ENCODE measurements at places on chromosomes 2 and 18.

GRCh38 chr18:13878857-13879256, 36.5 kb downstream of the MC2R start:
- no peak for DNase-seq

DNA sequence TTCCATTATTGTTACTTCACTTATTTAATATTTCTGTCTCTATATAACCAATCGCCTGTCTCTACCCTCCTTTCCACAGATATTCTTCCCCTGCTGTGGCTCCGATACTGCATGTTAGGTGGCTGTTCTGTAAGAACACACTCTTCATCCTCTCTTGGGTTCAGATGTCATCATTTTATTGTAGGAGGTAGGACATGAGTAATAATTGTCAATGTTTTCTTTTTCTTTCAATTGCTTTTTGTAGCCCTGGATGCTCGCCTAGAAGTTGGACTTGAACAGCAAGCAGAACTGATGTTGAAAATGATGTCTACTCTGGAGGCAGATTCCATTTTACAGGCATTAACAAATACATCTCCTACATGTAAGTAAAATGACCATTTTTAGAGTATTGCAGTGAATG, 128.6 kb downstream of the BIRC6 start:
- DNase-seq = no peak

DNA sequence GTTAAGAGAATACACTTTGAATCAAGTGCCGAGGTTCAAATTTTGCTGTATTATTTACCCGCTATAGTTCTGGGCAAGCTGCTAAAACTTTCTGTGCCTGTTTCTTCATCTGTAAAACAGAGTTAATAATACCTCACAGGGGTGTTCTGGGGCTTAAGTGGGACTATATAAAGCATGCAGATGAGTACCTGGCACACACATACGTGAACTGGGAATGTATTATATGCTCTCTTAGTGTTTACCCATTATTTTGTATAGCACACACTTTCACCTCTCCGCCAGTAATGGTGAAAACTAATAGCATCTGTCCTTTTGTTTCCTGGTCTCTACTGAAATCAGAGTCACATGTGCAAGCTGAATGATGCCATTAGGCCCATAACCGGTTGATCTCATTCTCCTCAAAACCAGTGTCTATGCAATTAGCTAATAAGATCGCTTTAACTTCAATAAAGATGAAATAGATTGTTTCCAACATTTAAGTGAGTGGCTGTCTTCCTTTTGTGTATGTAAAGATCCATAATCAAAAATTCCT, 3.8 kb upstream of the CDKL4 start:
- no peak for DNase-seq

DNA sequence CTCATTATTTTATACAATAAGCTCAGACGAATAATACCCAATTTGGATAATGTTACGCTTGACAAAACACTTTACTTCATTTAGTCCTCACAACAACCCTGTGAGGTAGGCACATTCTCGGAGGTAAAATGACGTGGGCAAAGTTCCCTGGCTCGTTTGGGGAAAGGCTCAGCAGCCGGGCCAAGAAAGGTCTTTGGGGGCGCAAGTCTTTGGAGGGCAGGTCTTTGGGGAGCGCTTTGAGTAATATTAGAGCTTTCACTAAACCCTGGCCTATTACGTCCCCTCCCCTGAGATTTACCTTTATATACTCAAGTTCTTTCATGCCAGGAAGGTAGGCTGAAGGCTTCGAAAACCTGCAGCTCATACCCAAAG, 427 bp downstream of the RBKS start:
- DNase-seq = peak; percentile 12

GRCh38 chr18:48127606-48128005, 197.1 kb upstream of the SMAD2 start:
- no peak for DNase-seq

DNA sequence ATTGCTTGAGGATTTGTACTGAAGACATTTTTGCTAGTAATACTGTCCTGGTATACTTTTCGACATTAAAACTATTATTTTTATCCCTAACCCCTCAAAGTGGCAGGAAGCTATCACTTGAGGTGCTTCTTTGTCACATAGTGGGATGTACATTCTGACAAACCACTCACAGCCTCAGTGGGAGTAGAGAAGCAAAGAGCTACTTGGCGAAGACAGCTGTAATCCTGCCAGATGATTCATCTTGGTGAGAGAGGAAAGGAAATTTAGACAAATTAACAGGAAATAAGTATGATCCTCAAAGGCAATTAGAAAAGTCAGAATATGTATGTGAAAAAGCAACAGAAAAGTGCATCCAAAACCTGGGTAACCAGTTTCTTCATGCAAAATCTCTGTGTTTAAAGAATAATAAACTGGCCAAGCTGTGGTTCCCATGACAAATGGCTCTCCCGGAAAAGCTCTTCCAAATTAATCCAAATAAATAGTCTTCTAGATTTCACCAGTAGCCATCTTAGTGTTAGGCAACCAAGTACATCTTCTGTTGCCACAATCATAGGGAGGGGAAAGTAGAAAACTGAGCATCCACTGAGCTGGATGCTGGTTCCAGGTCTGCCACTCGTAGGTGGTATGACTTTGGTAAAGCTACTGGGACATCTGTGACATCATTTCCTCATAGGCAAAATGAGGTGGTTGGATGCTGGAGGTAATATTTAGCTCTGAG, 308.0 kb upstream of the LYPD1 start:
- DNase-seq = no peak

- DNase-seq = no peak
Observed at GRCh38 chr2:100568989-100569388, 6.2 kb downstream of the PDCL3 start.

GRCh38 chr2:566379-567313, 110.6 kb downstream of the TMEM18 start:
- no peak for DNase-seq

GRCh38 chr2:217795706-217796465, 206.9 kb downstream of the TNS1 start:
- no peak for DNase-seq

DNA sequence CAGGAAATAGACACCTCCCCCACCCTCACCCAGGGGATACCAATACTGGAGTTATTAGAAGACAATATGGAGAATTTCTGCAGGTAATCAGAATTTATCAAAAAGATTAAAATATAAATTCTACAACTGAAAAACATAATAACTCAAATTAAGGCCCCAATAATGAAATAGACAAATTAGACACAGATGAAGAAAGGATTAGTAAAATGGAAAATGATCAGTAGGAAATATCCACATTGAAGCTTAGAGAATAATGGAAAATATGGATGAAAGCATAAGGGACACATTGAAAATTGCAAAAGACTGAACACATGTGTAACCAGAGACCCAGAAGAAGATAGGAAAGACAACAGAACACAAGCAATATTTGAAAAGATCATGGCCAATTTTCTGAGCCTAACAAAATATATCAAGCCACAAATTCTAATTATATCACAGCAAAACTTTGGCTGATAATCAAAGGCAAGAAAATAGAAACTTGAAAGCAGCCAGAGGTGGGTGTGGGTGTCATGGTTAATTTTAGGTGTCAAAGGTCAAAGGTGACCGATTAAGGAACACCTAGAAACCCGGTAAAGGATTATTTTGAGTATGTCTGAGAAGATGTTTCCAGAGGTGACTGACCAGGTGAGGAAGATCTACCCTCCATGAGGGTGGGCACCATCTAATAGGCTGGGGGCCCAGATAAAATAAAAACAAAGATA, 28.2 kb downstream of the BOK start:
- no peak for DNase-seq

GRCh38 chr2:233807215-233807865, 29.2 kb downstream of the MROH2A start:
- DNase-seq = no peak

Data from activated naive CD4-positive, alpha-beta T cell (primary cell).